ENCODE measurements at places on chromosomes 3 and 15.
A peak's percentile ranks its signal among the peaks of the same experiment; 100 is the strongest.

DNA sequence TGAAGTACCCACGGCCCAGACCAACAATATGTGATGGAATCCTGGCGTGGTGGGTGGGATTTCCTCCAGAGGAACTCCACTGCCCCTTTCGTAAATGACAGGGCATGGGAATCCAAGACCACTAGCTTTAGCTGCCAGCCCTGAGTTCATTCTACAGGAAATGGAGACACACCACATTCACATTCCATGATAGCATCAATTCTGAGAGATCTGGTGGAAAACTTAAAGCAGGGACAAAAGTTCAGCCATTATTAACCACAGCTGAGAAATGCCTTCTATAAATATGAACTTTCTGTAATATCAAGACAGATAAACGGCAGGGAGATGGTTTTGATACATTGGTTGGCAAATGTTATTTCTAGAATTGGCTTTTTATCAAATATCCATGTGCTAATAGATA is 98.2 kb downstream of the FBN1 start:
- DNase-seq: no peak

DNA sequence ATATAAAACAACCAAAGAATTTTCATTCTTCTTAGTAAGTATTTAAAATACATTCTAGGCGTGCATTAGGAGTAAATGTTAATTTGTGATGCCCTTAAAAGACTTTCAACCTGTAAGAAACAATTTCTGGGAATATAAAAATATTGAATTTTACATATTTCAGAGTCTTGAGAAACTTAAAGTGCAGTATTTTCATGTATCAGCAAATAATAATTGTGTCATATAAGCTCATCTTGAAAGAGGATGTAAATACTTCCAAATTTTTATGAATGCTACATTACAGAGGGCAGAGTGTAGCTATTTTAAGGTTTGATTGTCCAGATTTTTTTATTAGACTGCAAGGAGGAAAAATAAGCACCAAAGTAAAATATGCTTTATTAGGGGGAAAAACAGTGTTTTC is 207.1 kb downstream of the VPS13C start:
- DNase-seq: no peak

GRCh38 chr3:114848643-114849350 is 298.3 kb downstream of the ZBTB20 start:
- no peak for DNase-seq

DNA sequence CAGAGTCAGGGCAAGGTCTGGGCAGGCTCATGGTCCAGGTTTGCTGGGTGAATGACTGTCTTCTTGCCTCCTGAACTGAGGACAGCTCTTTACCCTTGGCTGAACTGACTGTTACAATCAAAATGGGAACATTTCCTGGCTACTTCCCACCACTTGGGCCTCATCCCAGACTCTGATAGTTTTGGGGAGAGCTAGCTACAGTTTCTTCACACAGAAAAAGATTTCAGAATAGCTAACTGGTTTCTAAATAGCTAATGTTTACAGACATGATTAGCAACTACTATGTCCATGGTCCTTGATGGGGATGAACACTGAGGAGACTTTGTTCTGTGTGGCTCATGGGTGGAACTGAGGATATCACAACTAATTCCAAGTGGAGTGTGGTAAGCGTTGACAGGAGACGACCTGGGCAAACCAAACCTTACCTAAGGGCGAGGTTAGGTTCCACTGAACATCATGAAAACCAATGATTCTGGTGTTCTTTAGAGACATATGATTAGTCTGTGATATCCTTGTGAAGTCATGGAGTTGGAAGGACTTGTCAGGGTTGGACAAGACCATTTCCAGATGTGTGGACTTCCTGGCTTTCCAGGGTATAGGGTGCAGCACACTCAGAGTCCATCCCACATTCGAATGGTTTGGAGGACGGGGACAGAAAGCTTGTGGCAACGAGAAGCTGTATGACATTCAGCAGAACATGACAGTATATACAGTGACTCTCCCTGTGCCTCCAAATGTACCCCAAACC is 7.3 kb downstream of the ALPK3 start:
- DNase-seq: no peak

DNA sequence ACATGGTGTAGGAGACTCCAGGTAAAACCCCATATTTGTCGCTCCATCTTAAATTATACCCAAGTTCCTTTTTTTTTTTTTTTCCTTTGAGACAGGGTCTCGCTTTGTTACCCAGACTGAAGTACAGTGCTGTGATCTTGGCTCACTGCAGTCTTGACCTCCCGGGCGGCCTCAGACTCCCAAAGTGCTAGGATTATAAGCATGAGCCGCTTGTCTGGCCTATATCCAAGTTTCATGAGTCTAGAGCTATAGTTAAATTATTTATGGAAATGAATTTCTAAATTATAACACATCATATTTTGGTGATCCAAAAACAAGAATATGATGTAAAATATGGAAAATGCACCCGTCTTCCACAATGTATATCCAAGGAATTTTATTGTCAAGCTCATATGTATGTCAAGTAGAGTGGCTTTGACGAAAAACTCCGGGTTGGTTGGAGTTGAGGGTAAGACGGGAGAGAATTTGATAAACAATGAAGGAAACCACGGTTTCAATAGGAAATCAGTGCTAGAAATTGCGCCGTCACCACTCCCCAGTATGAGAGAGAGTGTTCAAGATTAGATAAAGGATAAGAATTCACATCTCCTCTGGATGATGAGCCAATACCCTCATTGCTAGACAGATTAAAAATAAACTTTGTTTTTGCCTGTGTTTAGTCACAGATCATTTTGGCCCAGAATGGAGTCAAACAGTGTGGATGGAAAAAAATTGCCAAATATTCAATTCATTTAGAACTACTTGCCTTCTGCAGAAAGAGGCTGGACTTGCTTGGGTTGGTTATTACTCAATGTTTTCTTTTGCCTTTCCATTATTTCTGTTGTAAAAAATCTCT is 209.2 kb upstream of the NR2F2 start:
- DNase-seq: no peak

DNA sequence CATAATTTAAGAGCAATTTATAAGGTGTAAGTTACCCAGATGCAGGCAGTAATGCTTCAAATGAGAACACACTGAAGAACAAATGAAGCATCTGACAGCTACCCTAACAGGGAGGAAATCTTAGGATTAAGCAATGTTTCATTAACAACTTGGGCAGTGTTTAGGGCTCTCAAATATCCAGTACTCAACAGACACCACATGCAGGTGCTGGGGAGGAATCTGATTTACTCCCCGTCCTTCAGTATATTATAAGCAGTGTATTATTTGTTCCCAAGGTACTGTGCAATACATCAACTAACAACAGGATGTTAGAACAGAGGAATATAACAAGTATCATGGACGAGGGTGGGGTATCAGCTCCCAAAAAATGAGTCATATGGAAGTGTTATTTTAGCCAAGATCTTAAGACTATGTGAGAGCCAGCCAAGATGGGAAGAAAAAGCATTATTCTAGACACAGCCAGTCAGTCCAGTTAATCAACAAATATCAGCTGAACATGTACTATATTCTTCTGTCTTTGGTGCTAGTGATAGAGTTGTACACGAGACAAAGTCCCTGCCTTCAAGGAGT is 20.4 kb downstream of the BTBD1 start:
- no peak for DNase-seq

- DNase-seq: no peak
Measured at GRCh38 chr3:180808823-180809575, 103.5 kb upstream of the FXR1 start.

GRCh38 chr3:117734496-117734895 is 1024.9 kb downstream of the TUSC7 start:
- no peak for DNase-seq

DNA sequence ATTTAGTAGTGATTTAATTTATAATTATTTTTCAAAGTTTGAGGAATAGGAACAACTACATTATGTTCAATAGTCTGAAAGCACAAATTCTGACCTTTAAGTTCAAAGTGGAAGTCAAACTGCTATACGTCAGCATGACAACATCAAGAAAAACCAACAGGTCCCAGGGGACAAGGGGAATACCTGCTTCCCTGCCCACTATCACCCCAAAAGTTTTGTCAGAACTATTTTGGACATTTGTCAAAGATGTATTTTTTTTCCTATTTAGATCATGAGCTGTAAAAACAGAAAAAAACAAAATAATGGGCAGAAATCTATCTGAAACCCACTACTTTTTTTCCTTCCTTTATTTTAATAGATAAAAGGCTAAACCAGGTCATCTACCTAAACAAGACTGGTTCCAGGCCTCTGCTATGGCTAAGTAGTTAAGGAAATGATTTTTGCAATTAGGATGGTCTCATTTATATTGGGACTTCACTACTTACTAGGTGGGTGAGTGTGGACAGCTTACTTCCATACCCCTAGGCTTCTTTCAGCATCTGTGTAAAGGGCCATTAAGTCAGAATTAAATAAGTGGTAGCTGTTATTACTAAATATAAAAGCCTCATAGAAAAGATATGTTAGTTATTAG is 746.3 kb downstream of the FHIT start:
- peak; percentile 4 for DNase-seq

- no peak for DNase-seq
Measured at GRCh38 chr3:97674461-97674860, 90.1 kb upstream of the ARL6 start.

GRCh38 chr3:117054556-117054955 is 345.0 kb downstream of the TUSC7 start:
- DNase-seq: no peak

DNA sequence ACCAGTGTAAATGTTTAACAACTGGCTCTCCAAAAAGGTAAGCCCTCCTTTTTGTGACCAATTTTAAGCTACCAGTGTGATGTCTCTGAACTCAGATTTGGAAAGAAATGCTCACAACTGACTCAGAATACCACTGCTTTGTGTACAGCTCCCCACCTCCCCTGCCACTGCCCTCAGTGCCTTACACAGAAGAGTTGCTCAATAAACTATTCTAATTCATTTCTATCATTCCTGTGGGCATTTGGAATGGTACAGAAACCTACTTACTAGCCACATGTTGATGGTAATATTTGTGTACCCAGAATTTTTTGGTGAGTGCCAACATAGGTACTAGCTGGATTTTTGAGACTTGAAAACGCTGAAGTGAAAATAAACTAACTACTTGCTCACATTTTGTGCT is 16.0 kb downstream of the LRRN1 start:
- DNase-seq: no peak

DNA sequence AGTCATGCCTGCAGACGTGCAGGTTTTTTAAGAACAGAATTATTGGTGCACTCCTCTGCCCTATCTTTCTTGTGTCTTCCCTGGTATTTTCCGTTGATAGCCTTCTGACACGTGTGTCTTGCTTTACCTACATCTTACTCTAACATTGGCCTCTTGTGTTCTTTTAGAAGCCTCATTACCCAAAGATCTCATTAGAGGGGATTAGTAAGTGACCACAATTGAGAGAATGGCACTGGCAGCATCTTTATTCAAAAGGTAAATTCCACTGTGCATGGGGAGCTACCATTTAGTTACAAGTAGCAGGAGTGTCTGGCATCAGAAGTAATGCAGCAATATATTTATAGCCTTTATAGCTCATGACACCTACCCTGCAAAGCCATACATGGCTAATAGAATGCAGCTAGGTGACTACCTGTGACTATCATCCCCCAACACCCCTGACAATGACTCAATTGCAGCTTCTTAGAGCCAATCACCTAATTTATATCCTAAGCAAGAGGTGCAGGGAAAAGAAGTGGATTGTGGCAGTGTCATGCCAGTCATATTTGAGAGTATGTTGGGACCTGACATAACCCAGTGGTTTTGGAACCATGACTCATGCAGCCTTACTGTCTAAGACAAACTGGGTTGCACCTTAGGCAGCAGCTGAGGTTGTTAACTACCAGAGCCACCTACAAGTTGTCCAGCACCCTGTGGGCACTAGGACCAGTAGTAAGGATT is 164.8 kb downstream of the GRM7 start:
- no peak for DNase-seq

- DNase-seq: peak; percentile 11
Measured at GRCh38 chr15:48285329-48286214, 45.7 kb upstream of the DUT start.

DNA sequence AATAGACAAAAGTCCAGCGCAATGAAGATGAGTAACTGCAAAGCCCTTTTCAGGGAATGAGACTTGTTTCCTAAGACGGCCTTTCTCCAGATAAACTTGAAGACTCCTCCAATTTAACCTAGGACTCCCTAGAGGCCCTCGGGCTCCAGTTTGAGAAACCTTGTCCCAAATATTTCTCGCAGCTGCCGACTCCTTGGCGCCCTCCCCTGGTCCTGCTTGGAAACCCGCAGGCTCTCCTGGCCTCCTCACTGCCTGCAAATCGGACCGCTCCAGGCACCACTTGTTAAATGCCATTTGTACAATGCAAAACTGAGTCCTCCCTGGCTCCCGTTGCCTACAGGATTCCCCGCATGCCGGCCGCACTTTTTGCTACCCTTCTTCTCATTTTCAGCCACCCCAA is 36.8 kb downstream of the MUC4 start:
- DNase-seq: no peak

GRCh38 chr15:92810418-92811138 is 89.5 kb upstream of the CHD2 start:
- peak; percentile 36 for DNase-seq

DNA sequence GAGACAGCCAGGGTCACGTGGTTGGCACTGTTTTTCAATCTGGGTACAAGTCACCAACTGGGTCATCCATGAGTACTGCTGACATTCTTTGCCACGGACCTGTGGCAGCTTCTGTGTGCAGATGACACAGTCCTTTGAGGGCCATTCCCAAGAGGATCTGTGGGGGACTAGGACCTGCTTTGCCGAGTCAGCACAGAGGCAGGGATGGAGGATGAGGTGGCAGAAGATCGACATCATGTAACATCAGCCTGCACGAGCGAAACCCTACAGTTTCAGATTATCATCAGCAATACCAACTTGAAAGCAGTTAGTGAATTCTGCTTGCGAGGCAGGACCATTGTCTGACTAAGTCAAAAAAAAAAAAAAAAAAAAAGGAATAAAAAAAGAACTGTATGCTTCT is 227.7 kb downstream of the FOXP1 start:
- no peak for DNase-seq

- DNase-seq: no peak
Measured at GRCh38 chr3:193978486-193978885, 157.5 kb upstream of the HES1 start.

- no peak for DNase-seq
Measured at GRCh38 chr3:81936817-81937216, 175.4 kb upstream of the GBE1 start.

GRCh38 chr3:71135373-71136088 is 448.0 kb downstream of the FOXP1 start:
- DNase-seq: no peak

GRCh38 chr3:63631670-63632069 is 20.8 kb upstream of the SNTN start:
- DNase-seq: no peak

GRCh38 chr3:3191675-3192285 is 12.3 kb upstream of the CRBN start:
- no peak for DNase-seq

GRCh38 chr15:99250001-99250400 is 620 bp upstream of the TTC23 start:
- DNase-seq: no peak

- DNase-seq: no peak
Measured at GRCh38 chr15:76763554-76763953, 141.6 kb downstream of the SCAPER start.

DNA sequence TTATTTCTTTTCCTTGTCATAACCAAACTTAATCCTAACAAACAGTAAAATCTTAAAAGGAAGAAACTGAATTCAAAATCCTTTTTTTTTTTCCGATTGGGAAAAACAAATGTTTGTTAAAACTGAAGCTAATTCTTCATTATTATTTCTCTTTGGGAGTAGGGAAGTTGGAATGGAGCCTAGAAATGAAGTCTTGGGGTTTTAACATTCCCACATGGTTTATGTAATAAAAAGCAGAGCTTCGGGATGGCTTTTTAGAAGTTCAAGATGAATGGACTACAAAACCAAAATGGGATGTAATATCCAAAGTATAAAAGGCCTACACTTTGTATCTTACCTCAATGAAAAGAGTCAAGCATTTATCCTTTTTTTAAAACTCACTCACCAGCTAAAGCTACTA is 189.0 kb upstream of the TMC3 start:
- DNase-seq: no peak
